SK-N-SH (cell line): ENCODE measurements at places on chromosomes 11 and 22. TPM values are rescaled to one million over a fixed set of nuclear protein-coding genes. Genes with fewer than 3 reads are reported as not detected.
A peak's percentile ranks its signal among the peaks of the same experiment; 100 is the strongest.

GRCh38 chr11:48107188-48107704 lies 109.4 kb upstream of the OR4B1 start:
- H3K27ac ChIP-seq: no peak overlapping the region
- H3K4me1 ChIP-seq: peaks cover 28% of the 10 kb centered on the region
- DNase-seq: no peak

DNA sequence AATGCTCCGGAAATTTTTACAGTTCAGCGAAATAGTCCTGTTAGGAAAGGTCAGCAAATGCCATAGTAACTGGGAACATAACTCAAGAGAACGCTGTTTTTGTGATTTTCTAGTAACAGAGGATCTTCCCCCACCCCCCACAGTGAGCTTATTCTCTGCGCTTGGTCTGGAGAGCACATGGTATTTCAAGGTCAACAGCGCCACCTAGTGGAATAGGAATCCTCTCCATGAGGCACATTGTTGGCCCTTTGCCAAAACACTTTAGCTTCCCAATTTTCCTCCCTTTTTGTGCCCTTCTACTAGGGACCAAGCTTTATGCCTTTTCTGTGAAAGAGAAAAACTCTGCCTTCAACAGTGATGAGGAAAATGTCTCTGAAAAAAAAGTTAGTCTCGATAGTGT lies 13.2 kb upstream of the OR4C12 start:
- H3K36me3 ChIP-seq: no peaks in the 10 kb centered on the region
- no peak overlapping the region for H3K4me3 ChIP-seq
- no peak overlapping the region for H3K27ac ChIP-seq
- DNase-seq: peak; percentile 18

DNA sequence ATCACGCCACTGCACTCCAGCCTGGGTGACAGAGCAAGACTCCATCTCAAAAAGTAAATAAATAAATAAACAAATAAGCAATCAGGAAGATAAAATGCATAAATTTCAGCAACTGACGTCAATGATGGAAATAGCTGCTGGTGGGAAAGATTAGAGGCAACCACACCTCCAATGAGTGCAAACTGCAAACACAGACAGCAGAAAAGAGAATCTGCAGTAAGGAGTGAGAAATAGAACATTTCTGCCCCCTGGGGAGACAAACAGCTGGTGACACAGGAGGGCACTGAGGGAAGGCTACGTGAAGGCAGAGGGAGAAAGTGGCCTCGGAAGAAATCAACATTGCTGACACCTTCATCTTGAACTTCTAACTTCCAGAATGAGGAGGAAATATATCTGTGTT lies 6.5 kb downstream of the PI4KA start:
- H3K36me3 ChIP-seq: no peaks in the 10 kb centered on the region
- H3K27me3 ChIP-seq: no peaks in the 10 kb centered on the region
- H3K27ac ChIP-seq: no peak overlapping the region
- DNase-seq: no peak

DNA sequence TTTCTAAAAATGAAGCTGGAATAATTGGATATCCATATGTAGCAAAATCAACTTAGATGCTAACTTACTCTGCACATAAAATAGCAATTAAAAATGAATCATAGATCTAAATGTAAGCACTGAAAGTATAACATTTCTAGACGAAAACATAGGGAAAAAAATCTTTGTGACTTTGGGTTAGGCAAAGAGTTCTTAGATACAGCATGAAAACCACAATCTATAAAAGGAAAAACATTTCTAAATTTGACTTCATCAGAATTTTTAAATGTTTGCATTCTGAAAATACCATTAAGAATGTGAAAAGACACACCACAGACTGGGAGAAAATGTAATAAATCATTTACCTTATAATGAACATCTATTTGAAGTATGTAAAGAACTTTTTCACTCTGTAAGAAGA lies 128.8 kb downstream of the APIP start:
- no peak overlapping the region for H3K4me3 ChIP-seq
- H3K36me3 ChIP-seq: no peaks in the 10 kb centered on the region
- DNase-seq: no peak
- no peak overlapping the region for H3K27ac ChIP-seq
- H3K4me1 ChIP-seq: no peaks in the 10 kb centered on the region

CD3E gene
- polyA plus RNA-seq: not detected in 2 replicates
